Spinal cord (tissue), 10 donors: ENCODE measurements at places on chromosomes 13 and 19. TPM values are rescaled to one million over a fixed set of nuclear protein-coding genes. Genes with fewer than 3 reads are reported as not detected.

Gene CFAP97D2
- 0.22 TPM for total RNA-seq

DNA sequence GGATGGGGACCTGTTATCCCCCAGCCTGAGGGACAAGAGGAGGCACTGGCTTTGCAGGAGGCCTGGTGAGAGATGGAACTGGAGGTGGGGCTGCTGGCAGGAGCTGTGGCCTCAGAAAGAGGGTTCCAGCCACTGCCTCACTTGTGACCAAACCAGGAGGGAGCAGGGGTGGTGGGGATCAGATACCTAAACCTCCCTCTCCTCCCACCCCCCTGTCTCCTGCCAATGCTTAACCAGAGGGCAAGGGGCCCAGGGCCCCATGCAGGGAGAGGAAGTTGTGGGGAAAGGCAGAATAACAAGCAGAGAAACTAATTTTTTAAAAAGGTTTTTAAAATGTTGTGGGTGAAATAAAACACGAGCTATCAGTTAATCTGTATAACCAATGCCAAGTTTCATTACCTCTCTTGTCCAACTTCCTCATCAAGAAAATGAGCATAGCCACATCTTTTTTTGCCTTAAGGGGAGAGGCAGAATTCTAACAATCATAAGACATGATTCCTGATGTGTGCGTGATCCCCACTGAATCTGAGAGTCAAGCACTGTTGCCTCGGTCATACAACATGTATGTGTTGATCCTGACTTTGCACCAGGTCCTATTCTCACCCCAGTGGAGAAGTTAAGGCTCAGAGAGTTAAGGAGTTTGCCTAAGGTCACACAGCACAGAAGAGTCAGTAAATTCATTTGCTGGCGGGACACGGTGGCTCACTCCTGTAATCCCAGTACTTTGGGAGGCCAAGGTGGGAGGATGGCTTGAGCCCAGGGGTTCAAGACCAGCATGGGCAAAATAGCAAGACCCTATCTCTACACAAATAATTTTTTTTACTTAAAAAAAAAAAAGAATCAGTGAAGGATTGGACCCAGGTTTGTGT lies 12.9 kb downstream of the FXYD5 start:
- no peak overlapping the region for H3K4me3 ChIP-seq
- H3K36me3 ChIP-seq = no peaks in the 10 kb centered on the region
- DNase-seq = no peak
- H3K27me3 ChIP-seq = no peaks in the 10 kb centered on the region
- H3K27ac ChIP-seq = no peak overlapping the region

Gene ZNF211
- total RNA-seq = 32.2 TPM

Gene PEX11G
- total RNA-seq = 6.0 TPM

DNA sequence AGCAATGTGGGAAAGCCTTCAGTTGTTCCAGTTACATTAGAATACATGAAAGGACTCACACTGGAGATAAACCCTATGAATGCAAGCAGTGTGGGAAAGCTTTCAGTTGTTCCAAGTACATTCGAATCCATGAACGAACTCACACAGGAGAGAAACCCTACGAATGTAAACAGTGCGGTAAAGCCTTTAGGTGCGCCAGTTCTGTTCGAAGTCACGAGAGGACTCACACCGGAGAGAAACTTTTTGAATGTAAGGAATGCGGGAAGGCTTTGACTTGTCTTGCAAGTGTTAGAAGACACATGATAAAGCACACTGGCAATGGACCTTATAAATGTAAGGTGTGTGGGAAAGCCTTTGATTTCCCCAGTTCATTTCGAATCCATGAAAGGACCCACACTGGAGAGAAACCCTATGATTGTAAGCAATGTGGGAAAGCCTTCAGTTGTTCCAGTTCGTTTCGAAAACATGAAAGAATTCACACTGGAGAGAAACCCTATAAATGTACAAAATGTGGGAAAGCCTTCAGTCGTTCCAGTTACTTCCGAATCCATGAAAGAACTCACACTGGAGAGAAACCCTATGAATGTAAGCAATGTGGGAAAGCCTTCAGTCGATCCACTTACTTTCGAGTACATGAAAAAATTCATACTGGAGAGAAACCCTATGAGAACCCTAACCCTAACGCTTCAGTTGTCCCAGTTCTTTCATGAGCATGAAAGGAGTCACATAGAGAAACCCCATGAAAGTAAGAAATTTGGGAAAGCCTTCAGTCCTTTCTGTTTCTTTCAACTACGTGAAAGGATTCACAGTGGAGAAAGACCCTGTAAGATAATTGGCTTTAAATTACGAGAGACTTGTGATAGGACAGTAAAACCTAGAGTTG lies 20.1 kb downstream of the ZNF627 start:
- H3K4me1 ChIP-seq = no peaks in the 10 kb centered on the region
- no peaks in the 10 kb centered on the region for H3K27me3 ChIP-seq
- peaks cover 58% of the 10 kb centered on the region for H3K36me3 ChIP-seq
- H3K27ac ChIP-seq = no peak overlapping the region

DNA sequence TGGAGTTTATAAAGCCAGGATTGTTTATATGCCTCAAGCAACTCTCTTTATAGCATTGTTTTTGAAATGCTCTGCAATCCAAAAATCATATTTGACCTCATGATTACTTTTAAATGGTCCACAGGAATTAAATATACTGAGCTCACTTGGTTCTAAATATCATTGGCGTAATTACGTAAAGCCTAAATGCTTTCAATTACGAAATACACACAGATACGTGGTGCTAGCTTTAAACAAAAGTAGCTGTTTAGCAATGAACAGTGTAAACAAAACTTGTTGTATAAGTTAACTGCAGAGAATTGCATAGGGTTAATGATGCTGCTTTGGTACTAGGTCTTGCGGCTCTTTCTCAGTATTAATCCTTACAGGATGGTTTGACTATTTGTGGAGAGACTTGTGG lies 346.6 kb downstream of the COG6 start:
- H3K4me1 ChIP-seq = no peaks in the 10 kb centered on the region
- H3K36me3 ChIP-seq = no peaks in the 10 kb centered on the region
- no peaks in the 10 kb centered on the region for H3K27me3 ChIP-seq
- H3K27ac ChIP-seq = no peak overlapping the region

Gene TMEM238
- total RNA-seq = 0.55 TPM
